ENCODE measurements at places on chromosomes 2 and 18. TPM values are rescaled to one million over a fixed set of nuclear protein-coding genes. Genes with fewer than 3 reads are reported as not detected.
A peak's percentile ranks its signal among the peaks of the same experiment; 100 is the strongest.

TMEM178A gene
- 6.6 TPM for polyA plus RNA-seq

GRCh38 chr2:27622921-27623384 is 5.9 kb downstream of the CCDC121 start:
- DNase-seq, result no peak

- DNase-seq, result no peak
Observed at GRCh38 chr2:156083763-156084493, 248.6 kb downstream of the NR4A2 start.

CNGA3 gene
- not detected for polyA plus RNA-seq

LYPD1 gene
- 17.4 TPM for polyA plus RNA-seq

TBR1 gene
- not detected for polyA plus RNA-seq

CNDP1 gene
- 0.74 TPM for polyA plus RNA-seq

DNA sequence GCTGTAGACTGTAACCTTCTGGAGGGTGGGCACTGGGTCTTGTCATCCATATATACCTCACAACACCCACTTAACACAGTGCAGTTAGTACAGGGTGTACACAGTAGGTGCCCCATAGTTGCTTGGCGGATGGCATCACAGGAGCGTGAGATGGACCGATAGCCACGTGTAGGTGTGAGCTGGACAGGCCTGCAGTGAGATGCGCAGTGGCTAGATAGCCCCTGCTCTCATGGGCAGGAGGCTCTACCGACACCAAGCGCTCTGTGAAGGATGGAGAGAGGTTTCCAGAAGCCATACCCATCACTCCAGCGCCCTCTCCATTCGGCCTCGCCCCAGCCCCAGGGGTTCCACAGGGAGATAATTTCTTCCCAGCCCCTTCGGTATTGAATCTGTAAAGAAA is 49.5 kb downstream of the CAPN13 start:
- no peak for DNase-seq

DNA sequence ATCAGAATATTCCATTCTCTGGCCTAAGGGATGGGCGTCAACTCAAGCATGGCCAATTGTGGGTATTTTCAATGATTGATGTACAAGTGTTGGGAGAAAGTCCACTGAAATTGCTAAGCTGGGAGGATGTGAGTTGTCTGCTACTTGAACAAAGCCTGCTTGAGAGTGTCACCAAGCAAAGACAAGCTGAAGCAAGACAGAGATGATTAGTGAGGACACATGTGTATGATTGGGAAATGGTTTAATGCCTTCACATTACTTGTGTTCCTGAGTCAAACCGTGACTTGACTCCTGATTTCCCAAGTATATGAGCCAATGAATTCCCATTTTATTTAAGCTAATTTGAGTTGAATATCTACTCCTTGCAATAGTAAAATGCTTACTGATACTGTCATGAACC is 23.7 kb upstream of the NRP2 start:
- no peak for DNase-seq

GRCh38 chr2:147689220-147689909 is 155.5 kb upstream of the ACVR2A start:
- no peak for DNase-seq

DNA sequence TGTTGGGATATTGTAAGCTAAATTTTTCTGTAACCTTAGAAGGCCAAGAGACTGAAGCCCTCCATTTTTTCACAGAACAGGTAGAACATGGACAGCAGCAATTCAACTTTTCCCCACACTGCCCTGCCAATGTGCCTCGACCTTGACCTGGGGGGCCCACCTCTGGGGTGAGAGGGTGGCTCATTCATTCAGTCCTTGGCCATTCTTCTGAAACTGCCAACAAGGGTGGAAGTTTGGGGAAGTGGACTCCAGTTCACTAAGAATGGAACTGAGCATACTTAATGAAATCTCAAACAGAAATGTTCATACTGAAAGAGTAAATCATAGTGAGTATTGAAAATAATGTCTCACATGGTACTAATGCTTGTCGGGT is 1.1 kb downstream of the EEF1B2 start:
- no peak for DNase-seq

DNA sequence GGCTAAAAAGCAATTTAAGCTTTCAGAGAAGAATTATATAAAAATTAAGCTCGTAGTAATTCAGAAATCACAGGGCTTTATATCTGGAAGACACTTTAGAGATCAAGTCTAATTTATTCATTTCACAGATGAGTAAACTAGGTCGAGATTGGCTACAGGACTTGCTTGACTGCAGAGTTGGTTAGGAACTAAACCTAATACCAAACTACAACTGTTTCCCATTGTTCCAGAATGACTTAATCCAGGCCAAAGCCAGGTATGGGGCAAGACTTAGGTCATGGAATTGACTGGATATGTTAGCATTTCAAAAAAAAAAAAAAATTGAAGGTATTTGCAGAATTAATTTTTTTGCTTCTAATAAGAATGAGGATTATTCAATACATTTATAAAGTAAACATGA is 146.1 kb downstream of the RIT2 start:
- no peak for DNase-seq

- DNase-seq, result no peak
Observed at GRCh38 chr2:43097644-43098408, 128.6 kb downstream of the ZFP36L2 start.

GRCh38 chr2:68487773-68488355 is 20.5 kb downstream of the APLF start:
- DNase-seq, result peak; percentile 23

DNA sequence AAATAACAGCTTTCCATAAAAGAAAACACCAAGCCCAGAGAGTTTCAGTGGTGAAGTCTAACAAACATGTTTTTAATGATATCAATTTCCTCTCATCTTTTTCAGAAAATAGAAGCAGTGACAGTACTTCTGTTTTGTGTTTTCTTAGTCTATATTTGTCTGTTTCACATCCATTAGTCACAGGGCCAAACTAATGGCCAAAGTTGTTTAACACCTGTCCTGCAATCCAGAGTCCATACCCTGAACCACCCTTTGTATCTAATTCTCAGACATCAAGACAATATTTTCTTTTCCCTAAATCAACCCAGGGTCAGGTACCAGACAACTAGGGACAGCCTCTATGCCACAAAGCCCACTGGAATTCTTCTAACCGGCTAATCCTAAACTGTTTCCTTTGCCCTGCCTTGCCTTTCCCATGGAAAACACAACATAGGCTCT is 25.9 kb downstream of the TMSB10 start:
- DNase-seq, result no peak

DNA sequence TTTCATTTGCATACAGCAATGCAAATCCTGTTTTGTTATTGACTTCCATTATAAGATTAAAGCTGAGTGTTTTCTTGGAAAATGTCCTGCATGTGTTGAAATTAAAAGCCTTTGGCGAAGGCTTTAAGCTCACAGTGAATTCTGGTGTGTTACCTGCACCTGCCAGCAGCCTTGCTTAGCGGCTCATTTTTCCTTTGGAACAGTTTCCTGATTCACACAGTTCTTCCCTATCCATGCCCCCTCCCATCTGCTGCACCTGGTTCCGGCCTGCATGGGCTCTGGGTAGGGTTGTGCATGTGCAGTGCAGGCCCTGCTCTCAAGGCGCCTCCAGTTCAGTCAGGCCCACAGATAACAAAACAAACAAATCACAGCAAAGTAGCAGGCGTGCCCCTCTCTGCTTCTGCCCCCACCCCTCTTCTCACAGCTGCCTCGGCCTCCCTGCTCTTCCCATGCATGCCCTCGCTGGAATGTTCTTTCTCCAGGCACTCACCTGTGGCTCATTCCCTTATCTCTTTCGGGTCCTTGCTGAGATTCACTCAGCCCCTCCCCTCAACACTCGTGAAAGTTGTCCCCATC is 15.8 kb downstream of the MTCL1 start:
- no peak for DNase-seq

SP3 gene
- polyA plus RNA-seq, result 37.2 TPM

DNA sequence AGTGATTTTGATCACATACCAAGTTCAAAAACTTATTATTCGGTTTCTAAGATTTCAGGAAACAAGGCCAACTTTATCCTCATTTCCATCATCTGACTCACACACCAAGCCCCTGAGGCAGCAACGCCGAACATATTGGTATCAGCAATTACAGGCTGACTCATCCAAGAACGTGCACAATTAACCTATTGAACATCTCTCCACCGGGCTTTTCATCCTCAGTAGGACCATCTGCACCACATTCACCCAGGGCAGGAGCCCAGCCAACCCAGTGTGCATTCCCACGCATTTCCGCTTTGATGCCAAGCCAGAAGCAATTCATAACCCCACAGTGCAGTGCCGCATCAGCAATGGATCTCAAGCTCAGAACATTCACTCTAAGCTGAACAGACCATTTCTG is 52.9 kb downstream of the SCG2 start:
- DNase-seq, result peak; percentile 42

Data from hepatocyte (in vitro differentiated cells).